ENCODE measurements at places on chromosomes 7 and 10.

- DNase-seq = no peak
Measured at GRCh38 chr10:27391325-27391724, 112.8 kb upstream of the RAB18 start.

GRCh38 chr7:136139417-136139816 is 162.3 kb upstream of the MTPN start:
- DNase-seq = no peak

DNA sequence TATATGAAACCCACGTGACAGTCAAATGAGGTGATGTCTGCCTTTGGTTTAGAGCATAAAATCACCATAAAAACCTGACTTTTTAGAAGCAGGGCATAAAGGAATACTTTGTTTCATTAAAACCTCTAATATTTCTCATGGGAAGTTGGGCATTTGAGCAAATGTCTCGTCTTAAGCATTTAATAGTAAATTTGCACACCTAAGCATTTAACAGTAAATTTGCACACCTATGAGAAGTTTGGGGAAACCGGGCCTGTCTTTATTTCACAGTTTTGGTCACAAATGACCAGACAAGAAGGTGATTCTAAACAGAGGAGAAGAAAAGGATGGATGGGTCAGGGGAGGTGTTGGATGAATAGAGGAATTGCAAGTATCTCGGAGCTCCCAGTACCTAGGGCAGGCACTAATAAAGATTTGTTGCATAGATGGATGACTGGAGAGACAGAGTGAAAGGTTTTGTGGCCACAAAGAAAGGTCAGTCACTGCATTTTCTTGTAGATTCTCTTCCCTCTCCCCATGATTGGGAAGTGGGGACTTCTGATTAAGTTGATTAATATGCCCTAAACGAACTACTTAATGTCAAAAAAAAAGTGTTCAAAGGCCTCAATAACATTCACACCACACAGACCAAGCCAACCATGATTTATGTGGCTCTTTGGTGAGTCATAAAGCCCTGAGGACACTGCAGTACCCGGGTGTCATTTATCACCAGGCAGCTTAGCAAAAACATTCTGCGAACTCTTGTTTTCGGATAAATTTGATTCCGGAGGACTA is 158.2 kb downstream of the SPAG6 start:
- DNase-seq = no peak

DNA sequence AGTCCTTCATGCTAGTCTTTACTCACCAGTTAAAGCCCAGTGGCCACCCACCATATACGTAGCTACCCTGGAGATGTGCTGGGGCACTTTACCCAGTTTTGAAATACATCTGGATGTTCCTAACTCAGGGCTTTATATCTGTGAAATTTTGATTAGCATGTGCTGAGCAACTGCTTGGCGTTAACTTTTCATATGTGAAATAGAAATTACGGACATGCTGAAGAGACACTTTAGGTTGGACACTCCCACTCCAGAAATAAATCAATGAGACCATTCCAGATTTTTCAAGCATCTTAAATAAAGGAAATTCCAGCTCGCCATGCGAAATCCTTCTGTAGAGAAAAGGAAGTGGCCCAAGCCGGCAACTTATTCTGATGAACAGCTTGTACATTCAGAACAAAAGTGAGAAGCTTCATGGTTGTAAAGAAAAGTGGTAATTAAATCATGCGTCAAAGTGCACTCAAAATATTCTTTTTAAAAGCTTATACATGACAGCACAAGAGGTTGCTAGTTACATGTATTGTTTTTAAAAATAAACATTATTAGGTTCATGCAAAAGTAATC is 153.5 kb upstream of the ITGB1 start:
- DNase-seq = no peak

- DNase-seq = peak; percentile 48
Measured at GRCh38 chr10:34859170-34859569, 44.1 kb upstream of the PARD3 start.

GRCh38 chr10:93319096-93319495 is 163.0 kb downstream of the MYOF start:
- DNase-seq = no peak

DNA sequence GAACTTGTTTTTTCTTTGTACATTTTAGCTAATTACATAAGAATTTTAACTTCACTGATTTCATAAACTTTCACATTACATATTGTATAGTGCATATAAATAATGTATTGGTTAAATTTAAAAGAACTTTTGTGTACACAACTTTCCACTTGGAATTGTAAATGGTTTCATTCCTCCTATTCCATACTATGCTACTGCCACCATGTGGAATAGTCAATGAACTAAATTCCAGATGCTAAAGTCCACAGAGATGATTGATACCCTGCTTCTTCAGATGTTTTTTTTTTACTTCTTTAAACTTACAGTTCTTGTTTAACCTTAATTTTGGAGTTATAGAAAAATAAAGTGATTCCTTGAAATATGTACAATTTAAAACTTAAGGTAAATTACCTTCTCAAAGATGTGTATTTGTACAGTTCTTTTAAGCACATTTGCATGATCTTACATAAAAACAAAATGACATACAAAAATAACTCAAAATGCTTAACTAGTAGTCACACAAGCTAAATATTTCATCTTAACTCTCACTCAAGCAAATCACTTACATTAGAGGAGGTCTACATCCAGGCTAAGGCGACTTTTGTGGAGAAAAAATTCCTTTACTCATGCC is 247.6 kb upstream of the HGF start:
- peak; percentile 45 for DNase-seq

DNA sequence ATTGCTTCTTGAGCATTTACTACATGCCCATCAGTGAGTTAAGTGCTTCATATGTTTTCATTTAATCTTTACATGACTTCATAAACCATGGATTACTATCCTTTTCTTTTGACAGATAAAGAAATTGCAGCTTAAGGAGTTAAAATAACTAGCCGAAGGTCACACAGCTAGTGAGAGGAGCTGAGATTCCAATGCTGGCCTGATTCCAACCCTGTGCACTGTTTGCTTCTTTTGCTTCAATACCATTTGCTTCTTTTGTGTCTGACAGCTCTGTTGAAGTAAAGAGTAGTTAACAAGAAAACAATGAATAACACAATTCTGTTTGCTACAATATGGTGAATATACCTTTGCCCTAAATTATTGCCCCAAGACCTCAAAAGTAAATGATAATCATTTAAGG is 132.4 kb downstream of the GRM3 start:
- DNase-seq = no peak

DNA sequence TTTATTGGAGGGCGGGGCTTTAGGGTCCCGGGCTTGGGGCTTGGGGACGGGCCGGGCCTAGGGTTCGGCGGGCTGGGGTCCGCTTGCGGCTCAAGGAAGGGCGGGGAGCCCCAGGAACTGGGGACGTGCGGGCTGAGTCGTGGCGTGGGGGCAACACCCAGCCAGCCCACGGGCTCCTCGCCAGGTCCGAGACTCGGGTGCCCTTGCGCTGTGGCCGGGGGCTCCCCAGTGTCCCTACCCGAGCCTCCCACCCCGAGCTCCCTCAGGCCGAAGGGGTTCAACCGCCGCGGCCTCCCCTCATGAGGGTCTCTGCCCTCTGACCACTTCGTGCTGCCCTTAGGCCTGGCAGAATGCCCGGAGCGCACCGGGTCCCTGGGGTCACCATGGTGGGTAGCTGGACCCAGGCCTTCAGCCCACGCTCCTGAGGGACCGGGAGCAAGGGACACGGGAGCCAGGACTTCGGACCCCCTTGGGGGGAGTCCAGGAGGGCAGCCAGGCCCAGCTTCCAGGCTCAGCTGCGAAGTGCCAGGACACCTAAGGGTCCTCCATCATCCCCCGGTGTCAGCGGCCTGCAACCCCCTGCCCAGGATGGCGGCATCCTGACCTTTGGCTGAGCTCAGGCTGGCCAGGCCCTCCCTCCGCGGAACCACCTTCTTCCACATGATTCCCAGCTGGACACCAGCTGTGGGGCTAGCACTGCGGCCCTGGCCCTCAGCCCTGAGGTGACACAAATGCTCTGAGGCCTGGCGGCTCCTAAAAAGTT is 524 bp upstream of the FUOM start:
- DNase-seq = no peak

- peak; percentile 89 for DNase-seq
Measured at GRCh38 chr7:41696323-41696916, 6.5 kb downstream of the INHBA start.

- peak; percentile 24 for DNase-seq
Measured at GRCh38 chr7:155228459-155228845, 69.2 kb upstream of the INSIG1 start.

DNA sequence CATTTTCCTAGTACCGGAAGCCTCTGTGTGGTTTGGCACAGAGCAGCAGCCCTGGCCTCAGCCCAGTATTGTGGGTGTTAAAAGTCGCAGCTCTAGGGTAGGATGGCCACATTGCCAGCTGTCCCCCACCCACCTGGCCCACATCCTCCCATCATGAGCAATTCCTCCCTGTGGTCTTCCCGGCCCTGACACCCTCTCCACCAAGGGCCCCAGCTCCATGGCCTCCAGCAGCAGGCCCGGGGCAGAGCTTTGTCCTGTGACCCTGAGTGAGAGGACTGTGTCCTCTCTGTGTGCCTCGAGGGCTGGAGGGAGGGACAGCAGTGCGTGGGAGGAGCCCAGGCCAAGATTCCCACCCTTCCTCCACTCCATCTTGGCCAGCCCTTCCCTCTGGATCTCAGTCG is 93.7 kb downstream of the MYL10 start:
- no peak for DNase-seq

DNA sequence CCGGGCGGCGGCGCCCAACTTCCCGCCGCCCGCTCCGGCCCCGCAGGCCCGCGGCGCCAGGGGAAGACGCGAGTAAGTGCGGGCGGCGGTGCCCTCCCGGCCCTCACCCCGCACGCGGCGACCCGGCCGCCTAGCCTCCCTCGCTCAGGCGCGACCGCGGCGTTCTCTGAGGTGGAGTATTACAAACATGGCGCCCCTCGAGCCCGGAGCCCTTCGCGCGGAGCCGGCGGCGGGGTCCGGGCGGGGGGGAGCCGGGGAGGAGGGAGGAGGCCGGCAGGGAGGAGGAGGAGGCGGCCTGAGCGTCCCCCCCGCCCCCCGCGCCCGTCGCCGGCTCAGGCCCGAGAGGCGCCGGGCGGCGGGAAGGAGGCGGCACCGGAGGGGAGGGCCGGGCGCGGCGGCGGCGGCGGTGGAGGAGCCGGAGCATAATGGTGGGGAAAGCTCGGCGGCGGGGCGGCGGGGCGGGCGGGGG is at the start of gene ZMYND11:
Gene ZMYND11, plus strand, starts transcription at position 324 of the 469 bp plus-strand sequence. CDS start 44,558 bp downstream, outside the sequence.
- peak; percentile 75 for DNase-seq

GRCh38 chr10:19961076-19962053 is 145.1 kb downstream of the PLXDC2 start:
- no peak for DNase-seq

- no peak for DNase-seq
Measured at GRCh38 chr7:141649137-141649864, 52.7 kb downstream of the DENND11 start.

- peak; percentile 74 for DNase-seq
Measured at GRCh38 chr7:14457568-14458453, 444.7 kb downstream of the DGKB start.

DNA sequence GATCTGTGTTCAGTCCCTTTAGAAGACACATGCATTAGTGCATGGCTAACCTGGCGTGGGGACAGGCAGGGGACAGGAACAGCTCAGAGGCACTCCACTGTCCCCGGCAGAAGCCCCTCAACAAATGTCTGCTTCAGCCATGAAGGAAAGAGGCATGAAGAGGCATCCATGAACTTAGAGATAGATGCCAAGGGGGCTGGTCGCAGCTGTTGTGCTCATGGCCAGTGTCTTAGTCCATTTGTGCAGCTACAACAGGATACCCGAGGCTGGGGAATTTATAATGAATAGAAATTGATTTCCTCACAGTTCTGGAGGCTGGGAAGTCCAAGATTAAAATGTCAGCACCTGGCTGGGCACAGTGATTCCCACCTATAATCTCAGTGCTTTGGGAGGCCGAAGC is 14.5 kb upstream of the GNA12 start:
- no peak for DNase-seq

GRCh38 chr10:113849946-113850345 is 3.9 kb downstream of the DCLRE1A start:
- DNase-seq = no peak

DNA sequence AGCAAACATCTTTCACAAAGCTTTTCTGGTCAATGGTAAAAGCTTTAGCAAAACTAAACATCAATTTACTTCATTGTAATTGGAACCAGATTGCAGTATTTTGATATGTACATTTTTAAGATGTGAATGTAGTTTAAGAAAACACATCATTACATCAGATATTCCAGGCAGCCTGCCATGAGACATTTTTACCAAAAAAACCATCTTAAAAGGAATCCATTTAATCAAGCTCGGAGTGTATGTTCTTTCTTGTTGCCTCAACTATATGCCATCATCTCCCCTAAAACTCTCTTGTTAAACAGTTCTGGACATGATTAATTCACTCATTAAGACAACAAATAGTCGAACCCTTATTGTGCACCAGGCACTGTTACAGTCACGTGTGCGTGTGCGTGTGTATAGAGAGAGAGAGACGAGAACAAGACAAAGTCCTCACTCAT is 97.5 kb downstream of the UBE2H start:
- peak; percentile 98 for DNase-seq

GRCh38 chr7:30181736-30182522 is 47.1 kb downstream of the MTURN start:
- no peak for DNase-seq

DNA sequence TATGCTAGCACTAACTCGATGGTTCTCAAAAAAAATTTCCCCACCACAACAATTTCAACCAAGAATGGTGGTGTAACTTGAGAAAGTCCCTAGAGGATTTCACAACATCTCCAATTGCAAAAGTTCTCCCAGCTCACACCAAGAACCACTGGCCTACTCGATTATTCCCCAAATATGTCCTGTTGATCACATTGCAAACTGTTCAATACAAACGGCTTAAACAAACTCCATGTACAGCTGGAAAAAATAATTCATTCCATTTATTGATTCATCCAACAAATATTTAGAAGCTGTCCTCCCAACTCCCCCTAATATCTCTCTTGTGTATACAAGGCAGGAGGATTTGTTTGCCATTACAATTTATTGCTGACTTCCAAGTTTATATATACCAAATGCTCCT is 19.1 kb downstream of the TMEM176B start:
- DNase-seq = peak; percentile 72

DNA sequence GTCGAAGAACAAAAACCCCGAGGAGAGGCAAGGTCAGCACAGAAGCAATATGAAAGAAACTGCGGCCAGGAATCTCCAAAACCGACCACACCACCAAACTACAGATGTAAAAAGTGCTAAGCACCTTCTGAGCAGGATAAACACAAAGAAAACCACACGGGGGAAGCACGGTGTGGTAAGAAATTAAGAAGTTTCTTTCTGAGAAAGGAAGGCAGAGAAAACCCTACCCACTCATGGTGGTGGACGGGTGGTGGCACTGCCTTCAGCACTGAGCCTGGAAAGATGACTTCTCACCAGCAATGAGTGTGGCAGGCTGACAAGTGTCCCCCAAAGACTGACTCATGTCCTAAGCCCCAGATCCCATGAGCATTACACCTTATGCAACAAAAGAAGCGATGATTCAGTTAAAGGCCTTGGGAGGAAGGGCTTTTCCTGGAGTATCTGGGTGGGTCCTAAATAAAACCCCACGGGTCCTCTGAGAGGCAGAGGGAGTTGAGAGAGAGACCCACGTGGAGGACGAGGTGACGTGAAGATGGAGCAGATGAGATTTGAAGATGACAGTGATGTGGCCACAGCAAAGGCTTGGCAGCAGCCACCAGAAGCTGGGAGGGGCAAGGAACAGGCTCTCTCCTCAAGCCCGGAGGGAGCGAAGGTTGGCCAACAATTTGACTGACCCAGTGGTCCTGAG is 124.9 kb downstream of the DLG5 start:
- DNase-seq = peak; percentile 55

- no peak for DNase-seq
Measured at GRCh38 chr7:154906736-154907355, 96.1 kb downstream of the PAXIP1 start.

GRCh38 chr7:1452205-1452604 is 7.1 kb downstream of the MICALL2 start:
- DNase-seq = no peak

Measured in fibroblast of skin of right quadriceps (primary cell).